Activated effector memory CD4-positive, alpha-beta T cell treated with anti-CD3 and anti-CD28 coated beads, Interleukin-2, amount 50 U/mL, for 16 hours (primary cell): ENCODE measurements at places on chromosomes 12 and 14.

DNA sequence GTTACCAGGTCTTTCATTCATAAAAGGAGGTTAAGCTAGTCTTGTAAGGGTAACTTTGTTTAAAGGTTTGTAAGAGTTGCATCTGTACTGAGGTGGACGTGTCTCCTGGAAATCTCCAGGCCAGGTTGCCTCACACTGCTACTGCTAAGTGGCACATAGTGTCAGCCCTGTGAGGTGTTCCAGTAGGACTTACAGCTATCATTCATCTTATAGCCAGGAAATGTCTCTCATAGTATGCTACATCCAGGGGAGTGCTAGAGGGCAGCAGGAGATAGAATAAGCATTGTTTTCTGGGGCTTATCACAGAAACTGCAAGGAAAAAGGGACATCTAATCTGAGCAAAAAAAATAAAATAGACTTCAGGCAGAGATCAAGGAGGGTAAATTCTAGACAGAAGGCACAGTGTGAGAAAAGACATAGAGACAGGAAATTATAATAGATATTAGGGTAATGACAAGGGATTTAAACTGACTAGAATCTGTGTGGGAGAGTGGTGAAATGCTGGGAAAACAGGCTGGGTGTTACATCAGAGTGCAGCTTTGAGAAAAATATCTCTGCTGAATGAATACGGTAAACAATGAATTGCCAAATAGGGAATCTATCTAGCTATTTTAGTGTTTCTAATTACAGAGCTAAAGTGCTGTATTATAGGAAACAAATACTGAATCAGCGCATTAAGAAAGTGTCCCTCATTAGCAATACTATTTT is 205.1 kb upstream of the ABCD2 start:
- no peak for DNase-seq

- DNase-seq, result no peak
Measured at GRCh38 chr14:85702191-85702590, 172.2 kb downstream of the FLRT2 start.

DNA sequence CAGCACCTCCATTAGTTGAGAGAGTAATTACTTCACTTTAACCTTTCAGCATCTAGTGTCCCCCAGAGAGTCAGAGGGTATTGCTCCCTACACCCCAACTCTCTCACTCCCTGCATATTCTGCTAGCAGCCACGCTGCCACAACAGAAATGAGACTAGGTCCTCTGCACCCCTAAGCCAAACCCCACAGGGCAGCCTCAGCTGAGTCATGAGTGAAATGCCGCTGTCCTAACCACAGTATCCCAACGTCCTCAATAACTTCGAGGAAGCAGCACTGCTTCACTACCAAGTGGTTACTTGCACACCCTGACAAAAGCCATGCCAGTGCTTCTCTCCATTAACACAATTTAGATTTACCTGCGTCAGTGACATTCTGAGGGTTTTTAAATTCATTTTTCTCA is 6.9 kb upstream of the LYZ start:
- no peak for DNase-seq

DNA sequence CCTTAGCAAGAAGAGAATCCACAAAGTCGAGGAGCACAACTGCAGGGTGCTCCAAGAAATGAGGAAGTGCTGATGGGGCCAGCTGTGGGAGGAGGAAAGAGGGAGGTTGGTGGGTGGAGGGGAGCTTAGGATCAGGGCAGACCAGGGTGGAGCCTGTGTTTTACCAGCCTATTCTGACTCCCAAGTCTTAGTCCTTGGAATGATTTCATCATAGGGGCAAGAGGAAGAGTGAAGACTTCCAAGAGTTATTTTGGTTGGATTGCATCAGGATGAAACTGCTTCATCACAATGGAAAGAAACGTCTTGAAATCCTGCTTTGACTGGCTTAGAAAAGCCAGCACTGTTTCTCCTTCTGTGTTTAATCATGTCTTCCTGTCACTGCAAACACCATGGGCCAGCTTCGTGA is 194.0 kb downstream of the DPF3 start:
- no peak for DNase-seq

DNA sequence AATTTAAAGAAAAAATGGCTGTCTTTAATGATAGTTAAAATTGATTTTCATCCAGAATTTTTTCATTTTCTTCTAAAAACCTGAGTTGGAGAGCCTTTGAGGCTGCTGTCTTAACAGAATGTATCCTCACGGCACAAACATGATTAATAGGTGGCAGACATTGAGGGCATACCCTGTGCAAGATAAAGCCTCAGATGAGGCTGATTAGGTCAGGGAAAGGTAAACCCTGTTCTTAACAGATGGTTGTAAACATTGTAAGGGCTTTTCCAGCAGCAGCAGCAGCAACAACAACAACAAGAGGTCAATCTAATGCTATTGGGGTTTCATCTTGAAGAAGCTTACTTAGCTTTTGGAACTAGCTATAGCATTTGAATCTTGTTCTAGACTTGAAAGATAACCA is 17.4 kb downstream of the GNG2 start:
- DNase-seq, result no peak

DNA sequence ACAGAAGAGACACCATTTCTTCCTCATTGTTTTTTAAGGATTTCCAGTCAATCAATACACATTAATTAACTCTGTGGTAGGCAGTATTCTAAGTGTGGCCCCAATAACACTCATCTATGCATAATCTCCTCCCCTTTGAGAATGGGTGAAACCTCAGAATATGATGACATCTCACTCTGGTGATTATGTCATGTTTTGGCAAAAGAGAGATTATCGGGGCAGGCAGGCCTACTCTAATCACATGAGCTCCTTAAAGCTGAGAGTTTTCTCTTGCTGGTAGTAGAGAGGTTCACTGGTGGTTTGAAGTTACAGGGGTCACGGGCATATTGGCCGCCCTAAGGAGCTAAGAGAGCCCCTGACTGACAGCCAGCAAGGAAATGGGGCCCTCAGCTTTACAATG is 7.1 kb upstream of the LGMN start:
- no peak for DNase-seq

GRCh38 chr12:113239811-113240331 is 18.6 kb downstream of the TPCN1 start:
- peak; percentile 30 for DNase-seq

GRCh38 chr12:24012528-24012927 is 63.1 kb upstream of the SOX5 start:
- DNase-seq, result no peak

DNA sequence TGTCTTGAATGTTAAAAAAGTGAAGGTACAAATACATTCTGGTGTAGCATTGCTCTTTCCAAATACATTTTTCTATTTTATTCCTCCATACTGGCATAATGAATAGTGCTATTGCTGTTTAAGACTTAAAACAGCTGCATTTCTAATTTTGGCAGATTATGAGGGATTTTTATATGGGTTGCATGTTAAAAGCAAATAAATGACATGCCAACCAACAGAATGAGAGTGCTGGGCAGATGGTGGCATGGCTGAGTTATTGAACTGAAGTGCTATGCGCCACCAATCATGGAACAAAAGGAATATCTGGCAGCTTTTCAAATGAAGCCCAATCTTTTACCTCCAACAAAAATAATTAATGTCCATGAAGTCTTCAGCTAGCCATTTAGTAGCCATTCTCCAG is 215.0 kb downstream of the PRKD1 start:
- DNase-seq, result no peak

GRCh38 chr12:6858799-6859198 is 6.8 kb downstream of the USP5 start:
- no peak for DNase-seq
